AML-193 (cell line): ENCODE measurements at places on chromosomes 2 and 18.

DNA sequence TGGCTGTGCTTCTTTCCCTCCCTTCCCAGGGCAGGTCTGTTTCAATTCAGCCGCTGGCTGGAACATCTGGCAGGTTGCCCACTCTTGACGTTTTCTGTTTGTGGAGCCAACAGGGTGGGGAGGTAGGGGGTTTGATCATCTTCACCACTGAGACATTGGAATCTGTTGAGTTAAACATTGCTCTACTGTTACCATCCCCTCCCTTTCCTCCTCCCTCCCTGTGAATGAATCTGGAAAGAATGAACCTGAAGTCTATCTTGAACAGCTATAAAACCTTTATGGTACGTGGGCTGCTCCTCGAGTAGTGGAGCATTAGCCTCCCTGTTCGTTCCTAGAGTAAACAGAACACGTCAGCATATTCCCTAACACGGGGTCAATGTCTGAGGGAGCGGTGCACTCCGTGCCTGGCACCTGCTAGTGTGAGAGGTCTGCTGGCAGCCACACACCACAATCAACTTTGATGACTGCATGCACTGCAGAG lies 249.9 kb upstream of the RBBP8 start:
- no peak for DNase-seq

DNA sequence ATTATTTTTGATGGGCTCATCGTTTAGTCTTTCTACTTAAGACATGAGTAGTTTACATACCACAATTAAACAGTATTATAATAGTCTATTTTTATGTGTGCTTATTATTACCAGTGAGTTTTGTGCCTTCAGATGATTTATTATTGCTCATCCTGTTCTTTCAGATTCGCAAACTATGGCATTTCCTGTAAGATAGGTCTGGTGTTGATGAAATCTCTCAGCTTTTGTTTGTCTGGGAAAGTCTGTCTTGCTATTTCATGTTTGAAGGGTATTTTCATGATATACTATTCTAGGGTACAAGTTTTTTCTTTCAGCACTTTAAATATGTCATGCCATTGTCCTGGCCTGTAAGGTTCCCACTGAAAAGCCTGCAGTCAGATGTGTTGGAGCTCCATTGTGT lies 101.3 kb downstream of the DNAH7 start:
- no peak for DNase-seq

DNA sequence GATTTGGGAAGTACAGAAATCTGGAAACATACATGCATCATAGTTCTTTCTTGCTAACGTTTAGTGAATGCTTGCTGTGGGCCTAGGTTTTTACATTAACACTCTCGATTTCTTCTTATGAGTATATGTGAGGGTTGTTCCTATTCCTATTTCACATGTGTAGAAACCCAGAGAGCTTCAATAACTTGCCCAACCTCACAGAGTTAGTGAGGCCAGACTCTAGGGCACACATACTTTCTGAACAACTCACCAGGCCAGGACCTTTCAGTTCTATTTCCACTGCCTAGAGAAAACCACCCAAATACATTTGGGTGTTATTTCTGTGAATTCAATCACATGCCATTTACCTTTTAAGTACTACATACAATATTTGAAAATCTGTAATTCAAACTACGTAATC lies 8.2 kb upstream of the KCTD1 start:
- no peak for DNase-seq

GRCh38 chr2:154836632-154837031 lies 138.1 kb downstream of the KCNJ3 start:
- no peak for DNase-seq

DNA sequence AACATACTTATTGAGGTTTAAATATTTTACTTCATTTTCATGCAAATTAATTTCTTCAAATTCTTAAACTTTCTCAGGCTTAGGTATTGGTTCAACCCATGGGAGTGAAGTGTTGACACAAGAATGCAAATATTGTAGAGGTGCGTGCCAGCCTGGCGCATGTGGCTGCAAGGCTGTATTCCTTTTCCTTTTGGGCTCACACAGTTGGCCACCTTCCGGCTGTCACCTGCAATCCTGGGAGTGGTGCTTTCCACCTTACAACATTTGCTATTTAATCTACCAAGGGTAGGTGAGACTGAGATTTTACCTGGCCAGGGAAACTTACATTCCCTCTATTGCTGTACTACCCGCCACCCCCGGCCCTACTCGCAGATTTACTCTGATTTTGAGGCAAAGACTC lies 141.1 kb downstream of the DCC start:
- DNase-seq, result no peak
